Ovary (tissue), 10 donors: ENCODE measurements at places on chromosomes 6 and 20.

GRCh38 chr6:14762077-14762476 lies 483.8 kb upstream of the JARID2 start:
- H3K36me3 ChIP-seq, result no peaks in the 10 kb centered on the region
- H3K4me3 ChIP-seq, result no peak overlapping the region
- no peaks in the 10 kb centered on the region for H3K4me1 ChIP-seq
- DNase-seq, result no peak
- H3K27ac ChIP-seq, result no peak overlapping the region

- no peaks in the 10 kb centered on the region for H3K27me3 ChIP-seq
- H3K36me3 ChIP-seq, result no peaks in the 10 kb centered on the region
- H3K27ac ChIP-seq, result no peak overlapping the region
- H3K4me3 ChIP-seq, result no peak overlapping the region
- H3K4me1 ChIP-seq, result peaks cover 6% of the 10 kb centered on the region
Measured at GRCh38 chr6:53306819-53307347, 41.9 kb downstream of the ELOVL5 start.

DNA sequence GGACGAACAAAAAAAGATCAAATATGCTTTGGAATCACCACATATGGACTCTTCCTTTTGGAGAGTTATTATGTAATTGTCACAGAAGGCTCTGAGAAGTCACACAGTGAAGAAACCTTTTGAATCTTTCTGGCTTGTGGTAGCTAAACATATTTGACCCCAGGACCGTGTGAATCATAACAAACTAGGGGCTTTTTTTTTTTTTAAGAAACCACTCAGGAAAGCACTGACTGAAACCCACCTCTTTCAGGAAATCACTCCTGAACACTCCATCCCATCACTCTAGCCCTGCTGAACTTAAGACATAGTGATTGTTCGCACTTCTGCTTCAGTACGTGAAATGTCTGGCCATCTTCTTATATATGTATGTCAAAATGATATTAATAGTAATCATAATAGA lies 495.9 kb upstream of the ARID1B start:
- H3K4me1 ChIP-seq, result peaks cover 3% of the 10 kb centered on the region
- H3K4me3 ChIP-seq, result no peak overlapping the region
- H3K36me3 ChIP-seq, result no peaks in the 10 kb centered on the region
- no peaks in the 10 kb centered on the region for H3K27me3 ChIP-seq
- DNase-seq, result no peak

DNA sequence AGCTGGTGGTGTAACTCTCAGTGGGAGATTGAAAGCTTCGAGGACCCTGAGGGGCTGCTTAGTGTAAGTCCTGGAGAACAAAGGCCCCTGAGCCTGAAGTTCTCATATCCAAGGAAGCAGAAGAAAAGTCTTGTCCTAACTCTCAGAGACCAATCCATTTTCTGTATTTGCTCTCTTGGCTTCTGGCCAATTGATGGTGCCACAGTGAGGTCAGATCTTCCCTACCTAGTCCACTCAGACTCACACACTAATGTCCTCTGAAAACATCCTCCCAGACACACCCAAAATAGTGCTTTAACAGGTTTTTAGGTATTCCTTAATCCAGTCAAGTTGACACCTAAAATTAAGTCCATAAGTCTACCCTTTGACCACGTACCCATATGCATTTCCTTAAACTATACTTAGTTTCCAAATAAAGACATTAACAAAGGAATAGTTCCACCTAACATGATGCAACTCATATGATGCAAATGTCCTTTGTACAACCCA lies 29.4 kb downstream of the ZNF292 start:
- H3K36me3 ChIP-seq, result no peaks in the 10 kb centered on the region
- no peak overlapping the region for H3K4me3 ChIP-seq
- H3K4me1 ChIP-seq, result peaks cover 6% of the 10 kb centered on the region
- no peaks in the 10 kb centered on the region for H3K27me3 ChIP-seq
- no peak for DNase-seq
